ENCODE measurements at places on chromosomes 2 and 18.

- no peak for DNase-seq
Observed at GRCh38 chr18:75072672-75073371, 136.1 kb downstream of the PTGR3 start.

GRCh38 chr2:2892892-2893291 lies 484.7 kb downstream of the EIPR1 start:
- DNase-seq, result no peak

- DNase-seq, result no peak
Observed at GRCh38 chr2:128488434-128488833, 169.8 kb upstream of the HS6ST1 start.

DNA sequence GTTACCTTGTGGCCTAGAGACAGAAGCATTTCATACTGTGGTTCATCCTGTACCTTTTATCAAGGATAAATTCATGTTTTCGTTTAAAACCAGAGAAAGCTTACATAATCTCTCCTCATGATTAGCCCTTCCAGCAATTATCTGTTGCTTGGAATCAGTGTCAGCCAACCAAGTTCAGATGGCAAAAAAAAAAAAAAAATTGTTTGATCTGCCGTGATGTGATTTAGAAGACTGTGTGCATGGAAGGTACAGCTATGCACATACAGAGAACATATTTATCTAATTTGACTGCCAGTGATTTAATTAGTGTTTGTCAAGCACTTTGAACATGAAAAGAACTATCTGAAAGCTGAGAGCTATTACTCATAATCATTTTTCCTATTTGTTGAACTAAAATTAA lies 180.9 kb downstream of the ZEB2 start:
- no peak for DNase-seq

DNA sequence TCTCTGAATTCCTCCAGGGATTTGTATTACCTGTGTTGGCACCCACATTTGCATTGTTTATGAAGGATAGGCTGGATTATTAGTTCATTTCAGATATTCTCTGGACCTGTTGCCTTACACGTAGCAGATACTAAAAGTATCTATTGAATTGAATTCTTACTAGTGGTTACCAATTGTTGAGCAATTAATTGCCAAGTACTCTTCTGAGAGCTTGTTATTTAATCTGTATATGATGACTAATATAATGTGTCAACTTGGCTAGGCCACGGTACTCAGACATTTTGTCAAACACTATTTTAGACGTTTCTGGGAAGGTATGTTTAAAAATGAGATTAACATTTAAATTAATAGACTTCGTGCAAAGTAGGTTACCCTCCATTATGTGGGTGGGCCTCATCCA lies 2.5 kb upstream of the SPP2 start:
- DNase-seq, result no peak

GRCh38 chr2:62958206-62958605 lies 92.4 kb upstream of the OTX1 start:
- DNase-seq, result no peak

DNA sequence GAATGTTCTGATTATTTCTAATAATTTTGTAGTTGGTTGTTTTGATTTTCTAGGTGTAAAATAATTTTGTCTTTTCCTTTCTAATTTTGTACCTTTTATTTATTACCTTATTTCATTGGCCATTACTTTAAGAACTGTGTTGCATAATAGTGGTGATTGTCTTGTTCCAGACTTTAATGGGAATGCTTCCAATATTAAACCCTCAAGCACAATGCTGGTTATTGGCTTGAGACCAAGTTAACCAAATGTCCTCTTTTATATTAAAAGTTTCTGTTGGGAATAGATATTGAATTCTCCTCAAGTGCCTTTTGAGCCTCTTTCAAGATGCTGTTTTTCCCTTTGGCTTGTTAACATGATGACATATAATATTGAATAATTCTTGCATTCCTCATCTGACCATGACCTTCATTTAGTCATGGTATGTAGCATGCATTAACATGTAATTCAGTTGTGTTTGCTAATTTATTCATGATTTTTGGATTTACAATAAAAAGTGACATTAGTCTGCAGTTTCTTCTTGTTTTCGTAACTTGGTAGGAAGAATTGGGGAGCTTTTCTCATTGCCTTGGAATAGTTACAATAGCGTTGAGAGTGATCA lies 141.7 kb downstream of the DIS3L2 start:
- DNase-seq, result no peak

- no peak for DNase-seq
Observed at GRCh38 chr18:31555971-31556747, 35.5 kb upstream of the TTR start.

GRCh38 chr2:63047321-63048279 lies 3.0 kb upstream of the OTX1 start:
- DNase-seq, result peak; percentile 45

DNA sequence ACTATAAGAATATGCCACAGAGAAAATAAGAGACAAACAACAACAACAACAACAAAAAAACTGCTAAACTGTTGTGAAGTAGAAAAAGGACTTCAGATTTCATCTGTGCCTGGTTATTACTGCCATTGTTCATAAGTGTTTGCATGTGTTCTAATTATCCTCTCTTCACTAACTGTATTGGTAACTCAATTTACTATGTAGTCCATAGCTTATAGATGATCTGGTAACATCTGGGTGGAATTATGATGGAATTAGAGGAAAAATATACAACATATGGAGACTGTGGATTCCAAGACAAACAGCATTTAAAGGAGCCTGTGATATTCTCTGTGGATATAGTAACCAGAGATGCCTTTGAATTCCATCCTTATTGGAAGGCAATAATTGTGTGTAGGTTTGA lies 1891.5 kb upstream of the PIK3C3 start:
- no peak for DNase-seq

DNA sequence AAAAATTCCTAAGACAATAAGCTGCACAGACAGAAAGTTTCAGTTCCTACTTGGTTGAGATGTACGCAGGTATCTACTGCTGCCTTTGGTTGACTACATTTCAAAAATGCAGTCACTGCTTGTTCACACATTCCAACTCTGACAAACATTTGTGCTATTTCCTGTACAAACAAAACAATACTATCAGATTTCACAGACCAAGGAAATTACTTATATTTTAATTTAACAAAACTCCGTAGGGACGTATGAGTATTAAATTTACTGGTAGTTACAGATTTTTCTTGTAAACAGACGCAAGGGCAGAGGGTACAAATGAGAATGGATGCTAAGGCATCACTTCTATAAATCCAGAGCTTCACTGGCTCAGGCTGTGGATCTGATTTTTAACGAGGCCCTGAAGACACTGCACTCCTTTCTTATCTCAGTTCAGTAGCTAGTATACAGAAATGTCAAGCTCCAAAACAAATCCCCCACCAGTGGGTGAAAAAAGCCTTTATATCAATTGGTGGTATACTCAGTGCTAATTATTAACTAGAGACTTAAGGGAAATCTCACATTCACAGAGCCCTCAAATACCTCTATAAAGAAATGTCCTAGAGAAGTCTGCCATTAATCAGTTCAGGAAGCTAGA lies 31.7 kb upstream of the TTC32 start:
- no peak for DNase-seq

- no peak for DNase-seq
Observed at GRCh38 chr2:9745153-9745899, 97.9 kb upstream of the TAF1B start.

GRCh38 chr2:1611886-1612285 lies 132.4 kb downstream of the PXDN start:
- DNase-seq, result no peak

GRCh38 chr2:15643791-15644585 lies 52.3 kb downstream of the DDX1 start:
- no peak for DNase-seq

- DNase-seq, result no peak
Observed at GRCh38 chr18:22349317-22349898, 68.3 kb downstream of the CTAGE1 start.

- no peak for DNase-seq
Observed at GRCh38 chr2:143564419-143564818, 435.2 kb downstream of the ARHGAP15 start.

DNA sequence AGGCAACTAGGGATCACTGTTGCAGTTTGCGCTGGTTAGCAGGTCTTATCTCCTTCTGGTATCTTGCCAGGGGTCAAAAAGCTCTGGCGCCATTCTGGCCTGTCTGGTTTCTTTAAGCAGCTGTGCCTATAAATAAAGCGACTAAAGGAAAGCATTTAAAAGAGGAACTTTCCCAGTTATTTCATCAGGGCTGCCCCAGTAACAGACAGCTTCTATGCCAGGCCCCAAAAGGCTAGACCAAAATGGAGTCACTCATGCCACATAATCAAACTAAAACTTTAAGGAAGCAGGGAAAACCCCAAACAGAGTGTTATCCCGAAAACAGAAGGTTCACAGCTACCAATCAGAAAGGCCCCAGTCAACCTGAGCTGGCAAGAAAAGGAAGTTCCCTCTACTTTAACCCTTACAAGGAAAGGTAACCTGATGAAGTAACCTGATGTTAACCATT lies 41.2 kb upstream of the HNRNPA3 start:
- no peak for DNase-seq

DNA sequence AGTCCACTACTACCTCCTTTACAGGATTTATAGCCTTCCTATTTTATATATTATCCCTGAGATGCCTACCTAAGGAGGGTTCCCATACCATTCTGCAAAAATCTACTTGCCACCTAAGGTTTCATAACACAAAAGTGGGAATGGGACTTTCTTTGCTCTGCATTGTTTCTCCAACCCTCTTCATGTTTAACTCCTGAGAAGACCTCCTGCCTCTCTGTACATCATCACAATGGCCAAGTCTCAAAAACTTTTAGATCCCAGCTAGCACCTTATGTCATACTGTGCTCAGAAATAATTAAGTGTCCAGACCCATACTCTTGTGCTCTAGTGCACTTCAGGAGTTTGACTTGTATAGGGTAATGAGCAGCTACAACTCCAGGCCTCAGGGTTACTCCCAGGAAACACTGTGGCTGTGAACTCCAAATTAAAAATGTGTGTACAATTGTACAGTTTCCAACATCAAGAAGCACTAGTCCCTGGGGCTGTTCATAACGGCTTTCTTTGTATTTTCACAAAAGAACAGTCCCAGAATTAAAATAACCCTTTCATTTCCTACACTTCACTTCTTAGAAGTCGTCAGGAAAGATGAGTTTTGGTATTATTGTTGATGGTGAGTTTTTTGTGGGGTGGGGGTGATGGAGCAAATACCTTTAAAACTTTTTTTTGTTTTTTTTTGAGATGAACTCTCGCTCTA lies 39.4 kb downstream of the METAP1D start:
- no peak for DNase-seq

DNA sequence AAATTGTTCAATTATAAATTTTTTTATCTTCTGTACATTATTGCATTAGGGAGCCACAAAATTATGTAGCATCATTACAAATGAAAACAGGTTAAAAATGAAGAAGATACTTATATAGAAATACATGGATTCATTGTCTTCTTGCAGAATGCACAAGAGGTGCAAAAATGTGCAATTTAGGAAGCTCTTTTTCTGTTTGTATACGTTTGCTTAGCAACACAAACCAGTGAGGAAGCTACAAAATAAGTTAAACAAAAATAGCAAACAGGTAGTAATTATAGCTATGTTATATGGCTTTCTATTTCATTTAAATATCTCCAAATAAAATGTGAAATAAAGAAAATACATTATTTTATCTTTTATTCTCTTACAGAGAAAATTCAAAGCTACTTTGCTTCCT lies 177.6 kb upstream of the SESTD1 start:
- no peak for DNase-seq

GRCh38 chr18:68569936-68570335 lies 145.0 kb downstream of the TMX3 start:
- DNase-seq, result no peak

- DNase-seq, result no peak
Observed at GRCh38 chr2:66189553-66189952, 245.4 kb upstream of the MEIS1 start.

DNA sequence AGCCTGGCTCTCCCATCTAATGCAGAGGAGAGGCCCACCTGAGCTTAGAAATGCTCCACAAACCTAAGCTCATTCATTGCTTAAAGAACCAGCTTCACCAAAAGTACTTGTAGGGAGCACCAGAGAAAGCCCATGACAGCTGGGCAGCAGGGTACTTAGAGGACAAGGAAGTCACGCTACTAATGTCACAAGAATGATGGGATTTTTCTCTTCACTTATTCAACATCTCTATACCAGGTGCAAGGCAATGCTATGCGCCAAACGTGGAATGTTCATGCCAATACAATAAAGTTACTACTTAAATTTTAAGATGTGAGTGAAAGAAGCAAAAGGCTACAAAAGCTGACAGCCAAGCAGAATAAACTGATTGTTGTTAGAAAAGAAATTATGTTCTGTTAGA lies 36.0 kb downstream of the LONRF2 start:
- no peak for DNase-seq

GRCh38 chr2:232567721-232568120 lies 17.2 kb downstream of the EIF4E2 start:
- DNase-seq, result no peak

- DNase-seq, result no peak
Observed at GRCh38 chr2:122707224-122707824, 951.9 kb downstream of the TSN start.

GRCh38 chr2:5740817-5741216 lies 48.6 kb downstream of the SOX11 start:
- DNase-seq, result no peak

DNA sequence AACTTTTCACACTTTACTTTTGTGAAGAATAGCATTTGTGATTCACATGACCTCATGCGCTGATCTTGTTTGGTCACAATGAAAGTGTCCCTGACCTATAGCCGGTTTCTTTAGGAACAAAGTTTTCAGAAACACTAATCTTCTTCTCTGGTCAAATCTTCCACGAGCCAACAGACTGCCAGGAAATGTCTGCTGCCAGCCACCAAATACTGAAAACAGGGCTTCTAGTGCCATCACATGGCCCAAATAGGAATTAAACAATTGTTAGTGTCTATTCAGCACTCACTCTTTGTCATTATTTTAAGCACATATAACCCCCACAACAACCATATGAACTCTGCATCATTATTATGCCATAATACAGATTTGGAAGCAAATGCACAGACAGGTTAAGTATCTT lies 286.5 kb upstream of the SYT4 start:
- no peak for DNase-seq
